ENCODE measurements at places on chromosomes 7 and 10.

DNA sequence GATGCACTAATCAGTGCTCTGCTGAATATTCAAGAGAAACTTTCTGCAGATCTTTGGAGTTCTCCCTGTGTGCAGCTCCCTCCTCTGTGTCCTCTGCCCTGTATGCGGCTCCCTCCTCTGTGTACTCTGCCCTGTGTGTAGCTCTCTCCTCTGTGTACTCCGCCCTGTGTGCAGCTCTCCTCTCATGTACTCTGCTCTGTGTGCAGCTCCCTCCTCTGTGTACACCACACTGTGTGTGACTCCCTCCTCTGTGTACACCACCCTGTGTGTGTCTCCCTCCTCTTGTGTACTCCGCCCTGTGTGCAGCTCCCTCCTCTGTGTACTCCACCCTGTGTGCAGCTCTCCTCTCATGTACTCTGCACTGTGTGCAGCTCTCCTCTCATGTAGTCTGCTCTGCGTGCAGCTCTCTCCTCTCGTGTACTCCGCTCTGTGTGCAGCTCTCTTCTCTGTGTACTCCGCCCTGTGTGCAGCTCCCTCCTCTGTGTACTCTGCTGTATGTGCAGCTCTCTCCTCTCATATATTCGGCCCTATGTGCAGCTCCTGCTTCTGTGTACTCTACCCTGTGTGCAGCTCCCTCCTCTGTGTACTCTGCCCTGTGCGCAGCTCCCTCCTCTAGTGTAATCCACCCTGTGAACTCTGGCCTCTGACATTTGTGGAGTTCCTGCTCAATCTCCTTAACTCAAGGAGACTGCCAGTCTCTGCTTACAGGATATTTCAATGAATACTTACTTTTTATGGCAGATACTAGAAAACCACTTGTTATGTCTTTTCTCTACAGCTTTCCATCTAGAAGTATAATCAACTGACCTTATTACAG, 280.4 kb downstream of the GLRX3 start:
- DNase-seq, result no peak

DNA sequence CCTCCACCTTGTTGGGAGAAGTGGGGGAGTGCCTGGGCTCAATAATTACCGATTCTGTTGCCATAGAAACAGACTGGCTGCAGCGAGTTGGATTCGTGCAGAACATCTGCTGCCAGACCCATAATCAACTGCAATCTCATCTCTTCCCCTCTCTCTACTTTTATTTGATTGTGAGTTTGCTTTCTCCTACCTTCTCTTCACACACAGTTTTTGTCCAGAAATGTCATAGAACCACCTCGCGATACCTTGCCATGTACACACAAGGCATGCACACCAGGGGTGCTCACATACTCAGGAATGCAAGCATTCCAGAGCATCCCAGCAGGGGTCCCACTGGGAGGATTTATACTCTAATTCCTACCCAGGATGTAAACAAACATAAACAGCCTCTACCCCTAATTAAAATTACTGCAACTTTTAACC, 262.2 kb upstream of the AOAH start:
- peak; percentile 61 for DNase-seq

GRCh38 chr7:158085741-158086695, 501.6 kb downstream of the PTPRN2 start:
- DNase-seq, result no peak

DNA sequence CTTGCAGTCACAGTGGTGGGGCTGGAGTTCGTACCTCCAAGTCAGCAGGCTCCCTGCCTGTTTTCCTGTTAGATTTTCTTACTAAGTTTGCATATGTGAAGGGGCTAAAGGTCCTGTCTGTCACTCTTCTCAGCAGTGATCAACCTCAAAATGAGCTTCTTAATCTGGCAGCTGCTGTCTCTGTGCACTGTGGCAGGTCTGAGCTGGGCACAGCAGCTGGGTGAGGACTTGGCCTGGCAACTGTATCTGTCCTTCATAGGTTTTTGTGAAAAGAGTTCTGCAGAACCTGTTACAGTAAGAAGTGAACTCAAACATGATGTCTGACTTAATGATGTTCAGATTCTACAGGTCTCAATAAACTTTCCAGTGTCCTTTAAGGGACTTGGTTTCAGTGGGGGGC, 31.3 kb upstream of the GJD4 start:
- DNase-seq, result no peak

GRCh38 chr10:74683067-74683466, 143.3 kb upstream of the KAT6B start:
- no peak for DNase-seq

GRCh38 chr7:150374472-150374871, 4.7 kb upstream of the ZNF775 start:
- DNase-seq, result no peak

DNA sequence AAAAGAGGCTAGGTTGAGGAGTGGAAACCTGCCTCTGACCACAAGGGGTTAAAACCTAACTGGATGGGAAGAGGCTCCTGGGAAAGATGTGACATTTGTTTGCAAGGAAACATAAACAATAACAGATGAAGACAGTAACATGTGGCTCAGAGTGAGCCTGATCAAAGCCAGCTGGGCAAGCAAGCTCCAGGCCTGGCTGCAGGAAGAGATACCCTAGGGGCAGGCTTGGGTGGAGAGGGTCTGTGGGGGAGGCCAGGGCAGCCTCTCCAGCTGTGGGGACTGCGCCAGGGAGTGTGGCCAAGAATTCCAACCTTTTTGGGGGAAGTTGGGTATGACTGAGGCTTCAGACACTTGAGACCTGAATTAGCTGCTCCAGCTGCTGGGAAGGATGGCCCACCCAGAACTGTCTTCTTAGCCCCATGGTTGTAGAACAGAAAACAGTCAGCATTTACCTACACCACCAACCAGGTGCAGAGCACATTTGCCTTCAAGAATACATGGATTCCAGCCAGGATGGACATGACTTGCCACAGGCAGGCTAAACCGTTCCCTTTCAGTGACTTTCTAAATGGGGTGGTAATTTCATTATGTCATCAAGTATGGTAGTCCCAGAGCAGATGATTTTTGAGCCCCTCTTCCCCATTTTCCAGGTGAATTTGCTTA, 10.4 kb upstream of the FAM170B start:
- no peak for DNase-seq

GRCh38 chr10:29026802-29027580, 261.9 kb upstream of the LYZL1 start:
- no peak for DNase-seq

- no peak for DNase-seq
These were observed 35.6 kb upstream of the GALNT17 start for GRCh38 chr7:71096351-71096750.

- no peak for DNase-seq
These were observed 98.3 kb downstream of the RNF133 start for GRCh38 chr7:122600630-122601029.

- no peak for DNase-seq
These were observed 253.4 kb downstream of the WDR11 start for GRCh38 chr10:121104476-121105111.

DNA sequence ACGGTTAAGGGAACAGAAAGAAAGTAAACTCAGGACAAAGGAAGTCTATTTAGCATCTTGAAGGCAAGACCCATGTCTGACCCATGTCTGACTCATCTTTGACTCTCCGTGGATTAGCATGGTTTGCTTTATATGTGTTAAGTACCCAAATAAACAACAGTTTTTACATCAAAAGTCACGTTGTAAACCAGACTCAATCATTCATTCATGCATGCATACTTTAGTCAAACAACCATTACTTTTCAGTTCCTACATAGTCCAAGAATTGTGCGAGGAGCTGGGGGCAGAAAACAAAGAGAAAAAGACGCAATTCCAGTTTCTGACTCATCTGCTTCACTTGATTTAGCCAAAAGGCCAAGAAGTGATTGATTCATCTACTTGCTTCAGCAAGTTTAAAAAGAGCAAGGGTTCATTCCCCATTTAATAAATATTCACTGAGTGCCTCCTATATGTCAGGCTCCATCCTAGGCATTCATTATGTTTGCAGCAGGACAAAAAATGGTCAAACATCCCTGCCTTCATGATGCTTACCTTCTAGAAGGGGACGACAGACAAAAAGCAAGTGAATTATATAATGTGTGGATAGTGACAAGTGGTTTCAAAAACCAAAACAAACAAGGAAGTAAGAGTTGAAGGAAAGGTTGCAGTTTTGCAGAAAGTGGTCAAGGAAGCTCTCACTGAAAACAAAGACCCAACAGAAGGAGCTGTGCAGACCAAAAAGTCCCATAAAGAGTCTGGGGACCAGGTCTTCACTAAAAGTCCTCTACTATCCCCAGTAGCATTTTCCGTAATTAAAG, 116.2 kb downstream of the FAM107B start:
- DNase-seq, result no peak

- no peak for DNase-seq
These were observed 28.2 kb downstream of the ADARB2 start for GRCh38 chr10:1709161-1709560.

DNA sequence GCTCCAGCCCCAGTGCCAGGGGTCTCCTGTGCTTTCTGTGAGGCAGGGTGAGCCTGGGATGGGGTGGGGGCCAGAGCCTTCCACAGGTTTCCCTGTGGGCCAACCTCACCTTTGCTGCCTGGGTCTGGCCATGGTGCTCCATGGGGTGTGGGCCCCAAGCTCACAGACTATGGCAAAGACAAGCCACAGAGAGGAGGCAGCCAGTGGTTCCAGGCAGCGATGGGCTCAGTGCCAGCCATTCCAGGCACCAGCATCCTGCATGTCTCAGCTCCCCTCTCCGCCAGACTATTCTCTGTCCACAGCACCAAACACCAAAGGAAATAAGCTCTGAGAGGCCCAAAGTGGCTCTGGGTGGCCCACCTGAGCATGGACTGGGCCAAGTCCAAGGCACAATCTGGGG, 133.5 kb downstream of the PTPN20 start:
- no peak for DNase-seq

- no peak for DNase-seq
These were observed 8.1 kb downstream of the PDE1C start for GRCh38 chr7:32062150-32062549.

GRCh38 chr10:28721318-28721951, 44.1 kb downstream of the BAMBI start:
- peak; percentile 1 for DNase-seq

DNA sequence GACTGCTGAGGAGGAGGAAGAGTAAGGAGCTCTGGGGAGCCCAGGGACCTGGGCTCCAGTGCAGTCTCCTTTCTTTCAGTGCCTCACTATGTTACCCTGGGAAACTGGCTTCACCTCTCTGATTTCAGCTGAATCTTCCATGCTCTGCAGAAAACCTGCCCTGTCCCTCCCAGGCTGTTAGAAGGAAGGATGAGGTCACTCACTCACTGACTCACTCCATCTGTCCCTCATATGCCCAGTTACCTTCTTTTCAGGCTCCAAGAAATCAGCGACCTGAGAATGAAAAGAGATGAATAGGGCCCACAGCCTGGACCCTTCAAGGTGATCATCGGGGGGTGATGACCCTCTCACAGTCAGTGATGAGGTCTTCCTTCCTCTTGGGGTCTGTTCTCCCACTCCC, 481 bp downstream of the SFTPA2 start:
- no peak for DNase-seq

DNA sequence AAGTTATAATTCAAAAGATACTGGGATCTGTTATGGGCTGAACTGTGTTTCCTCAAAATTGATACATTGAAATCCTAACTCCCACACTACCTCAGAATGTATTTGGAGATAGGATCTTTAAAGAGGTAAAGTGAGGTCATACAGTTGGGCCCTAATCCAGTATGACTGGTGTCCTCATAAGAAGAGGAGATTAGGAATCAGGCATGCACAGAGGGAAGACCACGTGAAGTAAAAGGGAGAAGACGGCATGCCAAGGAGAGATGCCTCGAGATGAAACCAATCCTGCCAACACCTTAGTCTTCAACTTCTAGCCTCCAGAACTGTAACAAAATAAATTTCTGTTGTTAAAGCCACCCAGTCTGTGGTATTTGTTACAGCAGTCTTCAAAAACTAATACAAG, 5.9 kb upstream of the CFAP69 start:
- no peak for DNase-seq

- no peak for DNase-seq
These were observed 59.5 kb downstream of the LRRC18 start for GRCh38 chr10:48880016-48880705.

- DNase-seq, result no peak
These were observed 73.7 kb downstream of the FOXL3 start for GRCh38 chr7:363626-364025.

DNA sequence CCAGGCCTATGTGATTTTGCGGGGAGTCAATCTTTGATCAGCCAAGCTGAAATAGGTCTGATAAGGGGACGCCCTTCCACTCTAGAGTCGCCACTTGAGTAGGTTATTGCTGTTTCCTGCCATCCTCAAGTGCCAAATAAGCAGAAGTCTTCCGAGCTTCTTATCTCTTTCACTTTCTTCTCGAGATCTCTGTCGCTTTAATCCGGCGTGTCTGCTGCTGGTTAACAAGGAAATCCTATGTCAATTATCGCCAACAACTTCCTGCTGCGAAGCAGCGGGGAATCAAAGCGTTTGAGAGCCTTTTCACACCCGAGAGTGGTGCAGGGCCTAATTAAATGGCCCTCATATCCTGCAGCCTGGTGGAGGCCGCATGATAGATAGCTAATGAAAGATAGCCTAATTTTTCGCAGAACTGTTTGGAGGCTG, 215.9 kb downstream of the RAB11FIP2 start:
- DNase-seq, result no peak

- DNase-seq, result no peak
These were observed 43.9 kb downstream of the FOXK1 start for GRCh38 chr7:4725850-4726450.

- no peak for DNase-seq
These were observed 139.3 kb downstream of the FRMD4A start for GRCh38 chr10:14191407-14191806.

- peak; percentile 67 for DNase-seq
These were observed 571.2 kb downstream of the PTPRN2 start for GRCh38 chr7:158016180-158017097.

GRCh38 chr10:7756360-7756992, 31.3 kb downstream of the KIN start:
- DNase-seq, result no peak

DNA sequence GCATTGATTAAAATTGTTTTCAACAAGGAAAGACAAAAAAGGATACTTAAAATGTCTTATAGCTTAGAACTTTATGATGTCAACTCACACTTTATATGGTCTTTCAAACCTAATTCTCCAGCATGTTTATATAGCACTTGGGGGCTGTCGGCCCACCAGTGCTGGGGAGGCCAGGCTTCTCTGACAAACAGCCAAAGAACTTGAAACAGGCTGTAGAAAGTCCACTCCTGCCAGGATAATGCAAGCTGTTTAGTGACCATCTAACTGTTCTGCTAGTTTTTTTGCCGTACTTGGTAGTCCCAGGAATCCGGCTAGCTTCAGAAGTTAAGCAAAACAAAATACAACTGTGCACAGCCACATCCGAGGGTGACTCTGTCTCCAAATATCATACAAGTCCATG, 13.6 kb upstream of the SOSTDC1 start:
- DNase-seq, result no peak

DNA sequence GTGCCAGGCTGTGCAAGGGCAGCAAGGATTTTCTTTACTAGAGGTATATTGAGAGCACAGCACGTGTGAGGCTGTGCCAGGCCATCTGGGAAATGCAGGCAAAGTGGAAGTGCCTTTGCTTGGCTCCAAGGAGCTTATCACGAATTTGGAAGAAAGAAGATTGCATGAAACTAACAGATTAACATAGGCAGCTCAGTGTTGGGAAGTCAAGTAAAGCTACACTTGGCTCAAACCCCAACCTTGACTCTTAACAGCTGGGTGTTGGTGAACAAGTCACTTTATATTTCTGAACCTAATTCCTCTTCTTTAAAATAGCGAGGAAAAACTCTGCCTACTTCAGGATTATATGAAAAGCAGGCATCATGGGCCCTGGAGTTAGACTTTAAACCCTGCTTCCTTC, 105.2 kb downstream of the PLCE1 start:
- no peak for DNase-seq

All from NCI-H2081 treated with DMSO at 0.1 percent for 48 hours (cell line).